ENCODE measurements at places on chromosomes 4 and X. TPM values are rescaled to one million over a fixed set of nuclear protein-coding genes. Genes with fewer than 3 reads are reported as not detected.

DNA sequence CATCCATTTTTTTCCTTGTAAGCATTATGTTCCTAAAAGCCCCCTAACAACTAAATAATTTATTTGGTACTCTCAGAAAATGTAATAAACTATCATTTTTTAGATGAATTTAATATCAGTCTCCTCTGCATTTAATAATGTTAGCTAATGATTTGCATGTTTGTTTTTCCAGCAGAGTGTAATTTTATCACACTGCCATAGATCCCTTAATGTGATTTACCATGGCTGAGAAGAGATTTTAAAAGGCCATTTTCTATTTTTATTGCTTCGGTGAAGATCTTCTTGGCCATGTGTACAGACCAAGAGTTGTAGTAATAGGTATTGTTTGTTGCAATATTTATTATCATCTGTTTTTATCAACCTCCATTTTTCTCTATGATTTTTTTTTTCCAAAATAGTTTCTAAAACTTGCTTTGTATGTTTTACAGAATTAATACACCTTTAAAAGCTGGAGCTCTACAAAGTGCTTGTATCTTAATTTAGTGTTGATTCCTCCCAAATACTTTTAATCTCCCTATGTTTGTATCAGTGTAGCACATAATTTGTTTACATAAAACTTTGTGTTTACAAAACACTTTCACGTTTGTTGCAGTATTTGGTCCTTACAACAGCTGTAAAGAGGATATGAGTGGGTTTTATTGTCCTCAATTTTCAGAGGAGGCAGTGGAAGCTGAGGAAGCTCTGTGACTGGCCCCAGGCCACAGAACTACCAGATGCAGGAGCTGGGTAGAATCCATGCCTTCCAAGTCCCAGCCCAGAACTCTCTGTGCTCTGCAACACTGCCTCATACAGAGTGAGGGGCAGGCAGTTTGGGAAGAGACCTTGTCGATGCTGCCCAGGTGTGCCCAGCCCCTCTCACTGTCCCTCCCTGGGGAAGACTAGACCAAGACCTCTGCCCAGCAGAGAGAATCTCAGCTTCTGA, 58.1 kb downstream of the FAM114A1 start:
- no peak for DNase-seq

- no peak for DNase-seq
These were observed 949.8 kb downstream of the NLGN4X start for GRCh38 chrX:5278908-5279307.

DNA sequence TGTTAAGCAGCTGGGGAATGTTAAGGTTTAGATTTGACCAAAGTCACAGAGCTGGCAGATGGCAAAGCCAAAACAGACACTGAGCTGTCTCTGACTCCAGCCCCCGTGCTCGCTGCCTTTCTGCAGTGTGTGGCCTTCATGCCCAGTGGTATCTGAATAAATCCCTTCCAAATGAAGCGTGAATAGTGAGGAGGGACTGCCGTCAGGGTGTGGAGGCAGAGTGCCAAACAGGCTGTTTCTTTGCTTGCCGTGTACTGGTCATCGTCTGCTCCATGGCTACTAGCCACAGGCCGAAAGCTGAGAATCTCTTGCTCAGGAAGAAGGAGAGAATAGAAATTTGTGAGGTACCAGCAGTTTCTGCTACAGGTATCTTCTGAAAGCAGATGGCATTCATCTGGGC, 19.7 kb downstream of the PRIMPOL start:
- no peak for DNase-seq

P2RY4 gene
- polyA plus RNA-seq = 0.15 TPM
